Mucosa of gallbladder (tissue), 1 donor: ENCODE measurements at places on chromosomes 4 and X.

DNA sequence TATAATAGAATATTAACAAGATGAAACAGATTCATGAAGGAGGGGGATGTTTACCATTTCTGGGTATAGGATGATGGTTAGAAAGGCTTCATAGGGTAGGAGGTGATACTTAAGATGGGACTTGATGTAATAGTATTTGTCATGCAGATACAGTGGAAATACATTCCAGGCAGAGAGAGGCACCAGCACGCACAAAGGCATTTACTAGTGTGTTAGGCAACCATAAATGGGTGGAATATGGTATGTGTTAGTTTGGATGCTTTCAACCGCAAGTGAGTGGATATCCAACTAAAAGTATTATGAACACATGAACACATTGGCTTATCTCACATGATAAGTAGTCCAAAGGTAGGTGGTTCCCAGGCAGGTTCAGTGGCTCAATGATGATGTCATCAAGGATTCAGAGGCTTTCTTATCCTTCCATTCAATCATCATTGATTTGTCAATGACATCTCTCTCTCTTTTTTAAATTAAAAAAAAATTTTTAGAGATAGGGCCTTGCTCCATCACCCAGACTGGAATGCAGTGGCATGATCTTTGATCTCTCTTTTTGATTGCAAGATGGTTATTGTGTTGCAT, 12.7 kb upstream of the STARD8 start:
- no peak for DNase-seq

GRCh38 chrX:13373027-13373426, 53.2 kb upstream of the ATXN3L start:
- DNase-seq, result no peak

DNA sequence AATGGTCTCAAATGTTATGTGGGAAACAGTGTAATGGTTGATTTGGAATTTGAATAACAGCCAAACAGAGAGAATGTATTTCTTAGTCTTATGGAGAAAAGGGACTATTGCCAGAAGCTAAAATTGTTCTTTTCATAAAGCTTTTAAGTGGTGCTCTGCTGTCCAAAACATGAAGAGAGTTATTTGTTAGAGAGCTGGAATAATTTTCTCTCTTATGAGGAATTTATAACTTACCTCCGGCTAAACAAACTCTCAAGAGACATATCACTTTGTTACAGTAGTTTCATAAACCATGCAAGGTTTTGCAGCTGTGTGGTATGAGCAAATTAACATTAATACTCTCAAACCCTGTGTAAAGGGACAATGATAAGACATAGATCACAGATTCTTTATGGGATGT, 28.6 kb downstream of the SULT1B1 start:
- no peak for DNase-seq

DNA sequence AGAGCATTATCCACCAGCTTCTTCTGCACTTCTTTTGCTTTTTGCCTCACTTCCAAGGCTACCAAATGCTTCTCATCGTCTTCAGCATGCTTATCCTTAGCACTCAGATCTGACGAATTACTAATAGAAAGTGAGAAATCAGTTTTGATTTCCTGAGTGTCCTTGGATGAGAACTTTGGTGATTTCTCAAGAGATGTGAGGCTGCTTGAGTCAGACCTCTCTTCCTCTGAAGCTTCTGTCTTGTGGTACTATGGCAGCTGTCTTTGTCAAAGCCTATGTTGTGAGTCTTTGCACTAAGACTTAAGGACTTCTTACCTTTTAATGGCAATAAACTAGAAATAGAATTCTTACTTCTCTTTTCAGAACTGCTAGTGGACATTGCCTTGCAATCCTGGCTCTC, 169.9 kb downstream of the CPE start:
- no peak for DNase-seq

DNA sequence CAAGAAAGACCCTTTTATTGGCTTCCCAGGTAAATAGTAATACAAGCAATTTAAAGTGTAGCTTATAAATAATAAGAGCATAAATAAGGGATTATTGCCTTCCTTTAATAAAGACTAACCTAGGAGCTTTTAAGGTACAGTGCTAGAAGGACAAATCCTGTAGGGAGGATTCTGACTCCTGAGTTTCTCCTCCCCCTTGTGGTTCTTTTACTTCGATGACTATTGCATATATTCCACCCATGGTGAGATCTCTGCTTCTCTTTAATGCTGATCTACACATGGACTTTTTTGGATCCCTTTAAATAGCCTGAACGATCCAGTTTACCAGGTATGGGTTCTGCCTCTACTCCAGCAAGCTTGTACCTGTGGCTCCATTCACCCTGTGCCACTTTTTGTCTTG, 2.5 kb downstream of the GALNT7 start:
- no peak for DNase-seq

DNA sequence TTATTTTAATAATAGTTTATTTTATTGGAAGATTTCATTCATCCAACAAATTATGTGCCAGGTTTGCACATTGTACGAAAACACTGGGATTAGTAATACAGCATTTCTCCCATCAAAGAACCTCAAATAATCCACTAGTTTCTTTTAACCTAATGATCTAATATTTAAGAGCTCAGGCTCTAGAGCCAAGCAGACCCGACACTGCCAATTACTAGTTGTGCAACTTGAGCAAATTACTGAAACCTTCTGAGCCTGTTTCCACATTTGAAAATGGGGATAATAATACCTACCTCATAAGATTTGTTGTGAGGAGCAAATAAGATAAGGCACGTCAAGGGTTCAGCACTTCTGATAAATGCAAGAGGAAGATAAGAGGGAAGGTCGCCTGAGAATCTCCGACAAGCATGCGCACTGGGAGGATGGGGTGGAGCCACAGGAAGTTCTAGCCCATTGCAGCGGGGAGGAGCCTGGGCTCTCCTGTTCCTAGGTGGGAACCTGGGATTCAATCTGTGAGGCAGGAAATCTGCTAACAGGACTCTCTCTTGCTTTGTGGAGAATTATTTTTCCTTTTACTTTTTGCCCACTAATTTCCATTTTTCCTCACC, 141.5 kb upstream of the SMAD1 start:
- no peak for DNase-seq

- DNase-seq, result no peak
These were observed 294.8 kb upstream of the DKK2 start for GRCh38 chr4:107330916-107331315.

DNA sequence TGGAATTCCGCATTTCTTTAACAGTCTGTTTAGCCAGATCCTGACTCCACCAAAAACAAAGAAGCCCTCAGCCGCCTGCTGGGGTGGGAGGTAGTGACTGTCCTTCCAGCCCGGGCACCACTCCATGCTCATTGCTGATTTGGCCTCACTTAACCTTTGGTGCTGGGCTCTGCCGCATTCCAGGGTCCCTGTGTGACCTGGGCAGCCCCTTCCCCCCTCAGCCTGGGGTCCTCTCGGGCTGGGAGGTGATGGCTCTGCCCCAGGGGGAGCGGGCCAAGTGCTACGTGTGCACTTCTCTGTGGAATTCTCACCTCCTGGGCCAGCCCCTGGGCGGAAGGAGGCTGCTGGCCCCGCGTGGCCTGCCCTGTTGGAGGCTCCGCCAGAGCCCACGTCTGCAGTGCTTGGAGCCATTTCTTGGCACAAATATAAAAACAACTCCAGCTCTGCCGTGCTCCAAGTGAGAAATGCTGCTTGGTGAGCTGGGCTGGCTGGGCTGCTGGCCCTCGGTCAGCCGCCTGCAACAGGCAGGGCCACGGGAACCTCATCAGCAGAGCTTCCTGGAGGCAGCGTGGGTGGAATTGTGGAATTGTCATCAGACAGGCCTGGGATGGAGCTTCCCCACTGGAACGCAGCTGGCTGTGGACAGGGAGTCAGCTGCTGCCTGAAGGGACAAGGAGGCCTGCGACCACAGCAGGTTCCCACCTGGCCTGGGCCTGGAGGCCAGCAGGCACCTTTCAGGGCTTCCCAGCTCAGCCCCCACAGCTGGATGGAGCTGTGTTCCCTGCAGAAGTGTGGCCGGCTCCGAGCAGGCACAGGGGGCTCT, 66.0 kb downstream of the TRMT44 start:
- DNase-seq, result peak; percentile 70

- no peak for DNase-seq
These were observed 11.4 kb upstream of the IL15 start for GRCh38 chr4:141625023-141625422.

DNA sequence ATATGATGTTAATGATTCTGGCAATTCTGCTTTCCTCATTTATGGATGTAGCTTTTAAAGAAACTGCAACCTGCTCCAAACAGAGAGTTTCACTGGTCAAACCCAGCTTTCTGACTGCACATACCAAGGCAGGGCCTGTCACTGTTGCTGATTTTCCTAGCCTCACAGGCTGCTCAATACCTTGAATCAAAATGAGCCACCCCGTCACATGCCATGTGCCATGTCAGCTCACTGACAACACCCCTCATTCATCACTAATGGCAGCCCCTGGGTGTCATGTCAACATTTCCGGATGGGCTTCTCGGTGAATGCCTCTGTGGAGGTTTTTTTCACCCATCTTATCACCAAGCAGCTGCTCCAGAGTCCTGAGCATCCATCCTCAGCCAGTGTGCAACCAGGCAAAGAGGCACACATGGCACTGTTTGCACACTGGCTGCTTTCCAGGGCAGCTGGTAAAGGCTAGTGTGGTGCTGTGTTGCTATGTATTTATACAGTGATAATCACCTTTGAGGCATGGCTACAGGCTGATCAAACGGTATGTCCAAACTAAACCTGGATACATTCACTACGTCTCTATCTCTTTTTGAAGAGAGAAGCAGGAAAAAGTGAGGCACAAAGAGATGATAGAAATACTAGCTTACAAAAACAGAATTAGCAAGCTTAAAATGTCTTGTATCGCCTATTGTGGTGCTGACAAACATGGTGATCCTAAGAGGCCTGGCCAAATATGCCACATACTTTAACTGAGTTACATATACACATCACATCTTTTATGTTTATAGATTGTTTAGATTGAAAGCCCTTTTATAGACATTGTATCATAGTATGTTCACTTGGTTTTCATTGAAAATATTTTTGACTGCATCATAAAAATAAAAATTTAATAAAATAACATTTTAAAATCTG, 94.6 kb upstream of the INPP4B start:
- DNase-seq, result no peak

GRCh38 chr4:27267970-27268355, 407.3 kb downstream of the STIM2 start:
- DNase-seq, result no peak

- no peak for DNase-seq
These were observed 2017.6 kb upstream of the IGFBP7 start for GRCh38 chr4:59127743-59128142.

DNA sequence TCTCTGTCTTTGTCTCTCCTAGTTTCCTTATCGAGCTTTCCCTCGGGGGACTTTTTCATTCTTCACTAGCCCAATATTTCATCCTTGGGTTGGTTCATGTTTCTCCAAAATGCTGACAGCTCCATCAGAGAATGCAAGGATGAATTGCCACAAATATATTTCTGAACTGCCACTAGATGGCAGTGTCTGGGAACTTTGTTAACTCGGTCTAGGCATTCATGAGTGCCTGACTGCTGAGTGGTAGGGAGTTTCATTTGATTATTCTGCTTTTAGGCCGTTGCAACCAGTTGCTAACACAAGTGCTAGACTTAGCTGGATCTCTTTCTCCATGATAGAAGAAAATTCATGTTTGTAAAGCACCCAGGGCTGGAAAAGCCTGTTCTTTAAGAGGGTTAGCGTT, 73.5 kb upstream of the RAP2C start:
- DNase-seq, result no peak

DNA sequence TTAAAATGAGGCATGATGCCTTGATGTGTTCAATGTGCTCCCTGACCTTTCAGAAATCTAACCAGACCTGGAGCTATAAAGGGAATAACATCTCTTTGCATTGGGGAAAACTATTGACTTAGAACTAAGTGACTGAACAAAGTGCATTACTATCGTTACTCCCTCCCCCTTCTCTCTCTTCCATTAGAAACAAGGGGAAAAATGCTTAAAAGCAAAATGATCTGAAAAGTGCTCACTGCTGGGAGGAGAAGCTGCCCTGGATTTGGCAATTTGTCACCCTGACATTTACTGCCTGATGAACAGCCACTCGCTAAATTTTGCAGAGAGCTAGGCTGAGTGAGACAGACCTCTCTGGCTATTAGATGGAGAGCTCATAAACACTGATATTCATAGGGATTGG, 48.6 kb upstream of the PARM1 start:
- no peak for DNase-seq

DNA sequence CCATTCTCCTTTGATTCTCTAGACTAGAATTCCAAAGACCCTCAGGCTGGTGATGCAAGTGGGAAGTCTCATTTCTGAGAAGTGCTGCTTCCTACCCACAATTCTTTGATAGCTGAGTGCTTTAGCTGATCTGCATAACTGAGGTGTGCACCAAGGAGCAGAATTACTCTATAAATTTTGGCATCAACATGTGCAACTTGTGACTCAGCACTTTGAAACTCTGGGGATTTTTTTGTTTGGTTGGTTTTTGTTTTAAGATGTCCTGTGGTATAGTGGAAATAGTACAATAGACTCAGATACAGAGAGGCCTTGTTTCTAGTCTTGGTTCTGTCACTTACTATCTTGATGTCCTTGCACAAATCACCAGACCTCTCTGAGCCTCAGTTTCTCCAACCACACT, 148.4 kb downstream of the AR start:
- DNase-seq, result no peak

- no peak for DNase-seq
These were observed 100.9 kb downstream of the MAMLD1 start for GRCh38 chrX:150464001-150464400.

DNA sequence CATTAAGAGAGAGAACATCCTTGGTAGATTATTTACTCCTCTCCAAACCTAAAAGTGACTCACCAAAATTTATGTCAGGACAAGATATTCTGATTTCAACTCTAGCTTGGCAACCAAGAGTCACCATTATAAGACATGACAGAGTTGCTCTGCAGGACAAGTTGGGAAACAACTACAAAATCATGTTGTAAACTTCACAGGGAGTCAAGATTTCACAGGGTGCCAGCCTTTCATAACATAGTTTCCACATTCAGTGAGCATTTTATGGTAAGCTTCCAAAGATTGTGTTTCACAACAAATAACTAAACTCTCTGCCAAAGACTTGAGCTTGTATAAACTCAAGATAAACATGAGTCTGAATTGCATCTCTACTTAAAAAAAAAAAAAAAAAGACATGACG, 121.0 kb upstream of the DIAPH2 start:
- DNase-seq, result no peak

DNA sequence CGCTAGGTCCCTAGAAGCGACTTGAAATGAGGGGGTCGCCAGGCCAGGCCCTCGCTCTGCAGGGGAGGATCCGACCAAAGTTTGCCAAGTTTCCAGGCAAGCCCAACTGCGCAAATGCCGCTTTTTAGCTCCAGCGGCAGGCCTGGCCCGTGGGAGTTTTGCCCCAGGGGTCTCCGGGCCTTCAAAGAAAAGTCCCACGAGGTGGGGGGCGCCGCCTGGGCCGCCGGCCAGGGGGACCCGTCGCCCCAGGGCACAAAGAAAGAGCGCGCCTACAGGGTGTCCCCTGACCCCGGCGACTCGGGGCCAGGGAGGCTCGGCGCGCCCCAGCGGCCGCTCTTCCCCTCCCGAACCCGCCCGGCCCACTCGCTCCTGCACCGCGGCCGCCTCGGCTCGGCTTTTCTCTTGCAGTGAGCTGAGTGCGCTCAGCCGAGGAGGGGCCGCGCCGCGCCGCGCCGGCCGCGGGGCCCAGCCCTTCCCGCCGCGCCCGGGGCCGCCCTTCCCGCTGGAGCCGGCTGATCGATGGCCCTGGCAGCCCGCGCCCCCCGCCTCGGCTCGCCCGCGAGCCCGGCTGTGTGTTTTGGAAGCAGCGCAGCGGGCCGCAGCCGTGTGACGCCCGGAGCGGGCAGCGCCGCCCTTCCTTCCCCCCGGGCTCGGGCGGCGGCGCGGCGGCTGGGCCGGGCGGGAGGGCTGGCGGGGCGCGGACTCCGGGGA, 754 bp upstream of the KLF3 start:
- DNase-seq, result no peak
